ENCODE measurements at places on chromosomes 12 and 14.

GRCh38 chr12:115312901-115313300, 628.9 kb upstream of the TBX3 start:
- DNase-seq, result no peak

- DNase-seq, result no peak
These were observed 34.2 kb downstream of the NCKAP5L start for GRCh38 chr12:49794021-49794420.

- no peak for DNase-seq
These were observed 149.5 kb downstream of the SLC6A15 start for GRCh38 chr12:84763107-84763506.

- no peak for DNase-seq
These were observed 19.5 kb upstream of the CERS5 start for GRCh38 chr12:50186681-50187080.
